EL (cell line): ENCODE measurements at places on chromosomes 6 and 20.

DNA sequence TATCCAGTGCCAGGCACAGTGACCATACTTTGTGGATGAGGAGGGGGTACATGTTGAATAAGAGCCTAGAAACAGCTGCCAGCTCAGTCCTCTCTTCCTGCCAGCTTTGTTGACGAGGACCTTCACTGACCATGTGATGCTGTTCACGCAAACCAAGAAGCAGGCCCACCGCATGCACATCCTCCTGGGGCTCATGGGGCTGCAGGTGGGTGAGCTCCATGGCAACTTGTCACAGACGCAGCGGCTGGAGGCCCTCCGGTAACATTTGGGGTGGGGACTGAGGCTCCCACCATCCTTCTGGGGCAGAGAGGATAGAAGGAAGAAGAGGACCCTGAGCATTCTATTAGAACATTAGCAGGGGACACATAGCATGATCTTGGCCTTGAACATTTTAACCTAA is 15.6 kb downstream of the DDX27 start:
- no peak for DNase-seq

- DNase-seq, result no peak
Measured at GRCh38 chr20:43761386-43762340, 34.9 kb upstream of the GTSF1L start.

GRCh38 chr20:22999756-23000155 is 35.4 kb upstream of the SSTR4 start:
- DNase-seq, result no peak

- DNase-seq, result no peak
Measured at GRCh38 chr6:42316981-42317380, 99.3 kb upstream of the MRPS10 start.

DNA sequence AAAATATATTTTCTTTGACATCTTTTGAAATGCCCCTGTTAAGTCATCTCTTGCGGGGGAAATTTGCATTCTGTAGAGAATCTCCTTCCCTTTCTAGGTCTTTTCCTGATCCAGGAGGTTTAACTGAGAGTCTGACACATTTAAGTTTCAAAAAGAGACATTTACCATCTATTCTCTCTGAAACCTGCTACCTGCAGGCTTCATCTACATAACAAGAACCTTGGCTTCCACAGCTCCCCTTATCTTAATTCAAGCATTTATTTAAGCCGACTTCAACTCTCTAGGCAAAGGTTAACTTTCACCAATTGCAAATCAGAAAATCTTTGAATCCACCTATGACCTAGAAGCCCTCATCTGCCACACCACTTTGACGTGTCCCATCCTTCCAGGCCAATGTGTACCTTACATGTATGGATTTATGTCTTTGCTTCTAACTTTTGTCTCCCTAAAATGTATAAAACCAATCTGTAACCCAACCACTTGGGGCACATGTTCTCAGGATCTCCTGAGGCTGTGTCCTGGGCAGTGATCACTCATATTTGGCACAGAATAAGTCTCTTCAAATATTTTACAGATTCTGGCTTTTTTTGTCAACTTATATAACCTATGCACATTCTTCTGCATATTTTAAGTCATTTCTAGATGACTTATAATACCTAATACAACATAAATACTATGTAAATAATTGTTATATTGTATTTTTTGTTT is 666.7 kb downstream of the UTRN start:
- DNase-seq, result no peak

DNA sequence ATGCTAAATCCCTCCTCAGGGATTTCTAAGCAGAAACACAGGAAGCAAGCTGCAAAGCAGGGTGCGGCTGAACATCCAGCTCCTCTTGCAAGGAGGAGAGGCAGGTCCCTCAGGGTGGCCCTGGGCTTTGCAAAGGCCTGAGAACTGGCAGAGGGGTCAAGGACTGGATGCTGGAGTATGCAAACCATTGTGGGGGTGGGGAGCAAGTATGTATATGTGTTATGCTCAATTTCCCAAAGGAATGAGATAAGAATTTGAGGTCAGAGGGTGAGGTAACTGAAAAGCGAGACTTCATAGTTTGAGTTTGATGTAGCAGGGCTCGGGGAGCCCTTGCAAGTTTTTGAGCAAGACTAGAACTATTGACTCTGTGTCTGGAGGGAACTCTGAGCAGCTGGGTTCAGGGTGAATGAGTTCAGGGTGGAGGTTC is 11.2 kb downstream of the SLC22A2 start:
- DNase-seq, result no peak

DNA sequence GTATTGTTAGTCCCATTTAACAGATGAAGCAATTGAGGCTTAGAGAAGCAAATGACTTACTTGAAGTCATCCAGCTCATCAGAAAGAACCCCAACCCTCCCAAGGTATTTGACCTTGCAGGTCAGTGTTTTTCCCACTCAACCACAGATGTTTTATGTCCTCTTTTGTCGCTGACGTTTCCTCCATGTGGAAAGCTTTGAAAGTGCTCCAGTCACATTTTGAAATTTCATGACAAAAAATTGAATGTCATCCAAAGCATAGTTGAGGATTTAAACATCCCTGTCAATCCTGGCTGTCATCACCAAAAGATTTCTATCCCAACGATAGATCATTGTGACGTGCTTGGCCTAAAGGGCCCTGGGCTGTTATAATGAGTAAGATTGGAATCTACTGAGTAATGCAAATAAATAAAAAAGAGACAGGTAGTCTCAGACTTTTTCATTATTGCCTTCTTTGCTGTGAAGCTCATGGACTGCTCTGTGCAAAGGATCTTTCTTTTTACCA is 102.7 kb downstream of the TSHZ2 start:
- DNase-seq, result no peak

- no peak for DNase-seq
Measured at GRCh38 chr20:30484009-30484748, 773.3 kb upstream of the DEFB115 start.

GRCh38 chr6:109791301-109791700 is 100.2 kb downstream of the FIG4 start:
- no peak for DNase-seq

GRCh38 chr20:43947316-43947710 is 32.7 kb downstream of the TOX2 start:
- no peak for DNase-seq

DNA sequence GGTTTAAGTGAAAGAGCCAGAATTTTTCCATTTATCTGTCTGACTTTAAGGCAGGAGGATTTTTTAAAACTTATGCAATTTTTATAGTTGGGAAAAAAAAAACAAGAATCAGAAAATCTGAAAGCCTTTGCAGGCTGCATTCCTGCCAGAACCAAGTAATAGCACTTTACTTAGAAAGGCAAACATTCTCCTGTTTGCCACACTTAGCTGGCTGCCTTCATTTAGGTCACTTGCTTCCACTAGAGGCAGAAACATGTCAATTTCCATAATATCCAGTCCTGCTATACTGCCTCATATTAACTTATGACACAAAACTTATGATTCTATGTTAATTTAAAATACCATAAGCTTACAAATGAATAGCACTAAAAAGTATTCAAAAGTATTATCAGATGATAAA is 425.8 kb downstream of the FRK start:
- DNase-seq, result no peak

GRCh38 chr6:108118810-108119768 is 44.5 kb upstream of the OSTM1 start:
- peak; percentile 32 for DNase-seq

- DNase-seq, result peak; percentile 37
Measured at GRCh38 chr20:37397076-37397953, 51.4 kb downstream of the SRC start.

- peak; percentile 57 for DNase-seq
Measured at GRCh38 chr6:170290296-170291128, at the start of gene DLL1. DLL1 (minus strand) TSS chr6:170291078; CDS start chr6:170290139, 939 bp downstream.

DNA sequence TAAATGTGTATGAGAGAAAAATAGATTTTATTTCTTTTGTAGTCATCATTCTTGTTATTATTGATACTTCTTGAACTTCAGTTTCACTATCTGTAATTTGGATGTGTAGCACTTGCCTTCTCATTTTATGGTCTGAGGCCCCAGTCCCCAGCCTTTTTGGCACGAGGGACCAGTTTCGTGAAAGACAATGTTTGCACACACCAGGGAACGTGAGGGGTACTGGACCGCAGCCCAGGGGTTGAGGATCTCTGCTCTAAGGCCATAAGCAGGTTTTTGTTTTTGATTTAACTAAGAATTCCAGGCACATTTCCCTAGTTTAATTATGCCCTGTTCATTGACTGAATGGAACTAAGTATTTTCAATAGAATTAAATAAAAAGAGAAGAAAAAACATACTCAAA is 261.5 kb downstream of the BMP2 start:
- DNase-seq, result no peak

DNA sequence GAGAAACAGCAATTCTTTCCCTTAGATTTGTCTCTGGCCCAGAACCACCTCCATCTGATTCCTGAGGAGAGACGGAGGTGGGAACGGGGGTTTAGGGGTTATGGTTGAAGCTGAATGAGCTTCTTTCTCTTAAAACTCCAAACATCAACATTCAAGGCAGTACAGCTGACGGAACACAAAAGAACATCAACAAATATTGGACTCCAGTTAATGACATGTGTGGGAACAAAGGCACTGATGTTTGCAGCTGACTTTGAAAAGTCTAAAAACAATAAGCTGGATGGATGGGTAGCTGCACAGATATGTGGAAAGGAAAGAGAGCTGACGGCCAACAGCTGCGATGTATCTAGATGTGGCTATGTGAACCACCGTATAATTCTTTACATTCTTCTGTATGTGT is 256.5 kb downstream of the SOD2 start:
- DNase-seq, result no peak
